ENCODE measurements at places on chromosomes 5 and 9. TPM values are rescaled to one million over a fixed set of nuclear protein-coding genes. Genes with fewer than 3 reads are reported as not detected.

DNA sequence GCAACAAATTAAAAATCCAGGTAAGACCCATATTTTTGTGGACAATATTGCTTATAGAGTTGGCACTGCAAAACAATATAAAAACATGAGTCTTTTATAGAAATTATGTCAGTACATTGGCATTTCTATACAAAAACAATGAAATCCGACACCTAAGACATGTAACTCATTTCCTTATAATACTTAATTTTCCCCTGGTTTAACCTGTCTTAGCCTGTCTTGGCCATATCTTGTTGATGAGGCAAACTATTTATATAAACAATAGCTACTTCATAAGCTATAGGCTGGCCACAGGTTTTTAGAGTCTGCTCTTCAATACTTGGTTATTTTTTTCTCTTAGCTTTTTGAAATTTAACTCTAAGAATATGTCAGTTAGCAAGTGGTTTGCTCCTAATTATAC is 44.7 kb upstream of the IZUMO3 start:
- no peak for DNase-seq

Gene RHOBTB3
- 54.2 TPM for total RNA-seq

- DNase-seq, result no peak
Observed at GRCh38 chr5:116404792-116405191, 169.8 kb downstream of the SEMA6A start.

- DNase-seq, result no peak
Observed at GRCh38 chr9:108069991-108070390, 580.4 kb upstream of the KLF4 start.

Gene DNAJC25
- 6.6 TPM for total RNA-seq

- DNase-seq, result peak; percentile 89
Observed at GRCh38 chr9:133252301-133253020, 22.5 kb downstream of the ABO start.

DNA sequence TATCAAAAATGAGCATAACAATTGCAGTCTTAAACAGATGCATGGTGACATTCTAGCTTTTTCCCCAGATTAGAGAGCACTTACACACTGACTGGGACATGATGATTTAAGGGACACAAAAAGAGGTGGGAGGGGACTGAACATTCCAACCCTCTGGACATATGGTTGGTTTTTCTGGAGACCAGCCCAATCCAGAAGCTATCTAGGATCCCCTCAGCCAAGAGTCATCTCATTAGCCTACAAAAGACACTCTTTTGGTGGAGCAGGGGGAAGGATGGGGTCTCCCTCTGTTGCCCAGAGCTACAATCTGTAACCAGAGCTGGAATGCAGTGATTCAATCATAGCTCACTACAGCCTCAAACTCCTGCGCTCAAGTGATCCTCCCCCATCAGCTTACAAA is 97.3 kb upstream of the IQGAP2 start:
- no peak for DNase-seq

- DNase-seq, result no peak
Observed at GRCh38 chr5:66697796-66698564, 101.8 kb downstream of the MAST4 start.

DNA sequence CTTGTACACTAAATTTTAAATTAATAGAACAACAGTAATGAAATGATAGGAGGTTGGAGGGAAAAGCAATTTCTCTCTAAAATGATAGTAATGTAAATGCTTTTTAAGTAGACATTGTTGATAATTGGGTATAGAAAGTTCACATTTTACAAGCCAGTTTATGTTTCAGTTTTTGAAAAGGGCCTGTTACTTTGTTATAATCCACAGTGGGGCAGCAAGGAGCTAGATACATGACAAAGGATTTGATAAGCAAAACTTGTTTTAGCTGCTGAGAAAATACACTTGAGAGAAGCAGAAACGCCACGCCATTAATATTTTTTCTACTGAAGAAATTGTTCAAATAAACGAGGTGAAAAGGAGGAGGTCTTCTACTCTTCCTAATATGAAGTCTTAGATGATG is 30.2 kb downstream of the SREK1 start:
- no peak for DNase-seq

- DNase-seq, result no peak
Observed at GRCh38 chr5:56838409-56839039, 23.2 kb downstream of the MAP3K1 start.

Gene LPAR1
- 18.2 TPM for total RNA-seq
